ENCODE measurements at places on chromosomes 1 and 21.

GRCh38 chr1:8551057-8551456, 233.1 kb downstream of the SLC45A1 start:
- DNase-seq: no peak

DNA sequence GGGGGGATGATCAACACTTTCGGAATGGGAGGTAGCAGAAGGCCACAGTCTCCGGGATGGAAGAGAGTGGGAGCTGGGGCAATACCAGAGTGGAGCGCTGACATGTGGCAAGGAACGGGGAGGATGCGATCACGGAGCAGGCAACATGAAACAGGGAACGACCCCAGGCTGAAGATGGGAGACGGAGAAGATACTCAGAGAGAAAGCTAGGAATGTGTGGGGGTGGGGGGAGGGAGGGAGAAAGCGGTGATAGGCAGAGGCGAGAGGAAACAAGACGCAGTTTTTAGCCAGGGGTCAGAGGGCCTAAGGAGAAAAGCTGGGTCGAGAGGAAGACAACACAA, 577 bp downstream of the RAB3GAP2 start:
- no peak for DNase-seq

- DNase-seq: no peak
Observed at GRCh38 chr1:89759036-89759435, 61.8 kb upstream of the LRRC8D start.

DNA sequence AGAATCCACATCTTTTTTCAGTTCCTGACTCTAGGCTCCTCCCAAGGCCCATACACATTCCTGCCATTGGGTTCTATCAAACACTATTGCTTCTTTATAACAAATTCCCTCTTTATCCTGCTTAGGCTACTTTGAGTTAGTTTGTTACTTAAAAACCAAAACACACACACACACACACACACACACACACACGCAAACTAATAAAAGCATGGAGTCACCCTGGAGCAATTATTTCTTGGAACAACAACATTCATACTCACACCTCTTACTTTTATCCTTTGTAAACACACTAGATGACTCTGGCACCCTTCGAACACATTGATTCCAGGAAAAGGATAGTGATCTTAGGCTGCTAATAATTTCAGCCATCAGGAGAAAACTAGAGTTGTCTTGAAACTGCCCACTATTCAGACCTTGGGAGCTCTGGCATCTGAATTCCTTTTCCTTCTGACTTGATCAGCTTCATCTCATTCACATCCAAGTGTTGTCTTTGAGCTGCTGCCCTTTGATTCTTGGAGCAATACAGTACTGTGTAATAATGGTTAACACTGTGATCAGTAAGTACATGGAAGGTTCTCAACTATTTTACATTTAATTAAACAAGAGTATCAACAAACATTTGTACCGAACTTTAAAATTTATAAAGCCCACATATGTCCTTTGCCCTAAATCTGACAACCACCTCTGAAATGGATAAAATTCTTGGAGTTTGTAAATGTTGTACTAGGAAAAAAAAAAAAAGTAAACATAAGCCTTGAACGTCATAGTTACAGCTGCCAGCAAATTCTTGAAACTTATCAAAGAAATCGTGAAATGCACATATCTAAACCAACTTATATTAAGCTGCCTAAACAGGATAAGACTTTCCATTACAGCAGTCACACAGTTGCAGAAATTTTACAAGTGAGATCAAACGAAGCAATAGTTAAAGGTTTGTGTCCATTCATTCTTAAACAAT, 2.8 kb upstream of the SEC22B start:
- no peak for DNase-seq

DNA sequence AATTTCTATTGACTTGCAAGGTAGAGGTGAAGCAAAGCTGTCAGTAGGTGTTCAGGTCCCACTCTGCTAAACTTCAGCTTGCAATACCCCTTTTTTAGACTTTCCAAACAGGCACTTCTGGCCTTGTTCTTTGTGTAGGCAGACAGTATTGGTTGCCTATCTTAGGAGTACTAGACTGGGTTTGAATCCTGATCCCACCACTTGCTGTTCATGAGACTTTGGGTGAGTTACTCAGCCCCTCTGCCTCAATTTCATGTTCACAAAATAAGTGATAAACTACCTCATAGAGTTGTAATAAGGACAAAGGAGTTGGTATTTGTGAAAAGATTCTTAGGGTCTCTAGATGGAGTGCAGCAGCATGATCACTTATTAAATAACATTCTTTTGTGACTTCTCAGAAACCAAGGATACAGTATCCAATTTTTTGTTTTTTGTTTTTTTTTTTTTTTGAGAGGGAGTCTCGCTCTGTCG, 5.2 kb downstream of the RCC1 start:
- no peak for DNase-seq

DNA sequence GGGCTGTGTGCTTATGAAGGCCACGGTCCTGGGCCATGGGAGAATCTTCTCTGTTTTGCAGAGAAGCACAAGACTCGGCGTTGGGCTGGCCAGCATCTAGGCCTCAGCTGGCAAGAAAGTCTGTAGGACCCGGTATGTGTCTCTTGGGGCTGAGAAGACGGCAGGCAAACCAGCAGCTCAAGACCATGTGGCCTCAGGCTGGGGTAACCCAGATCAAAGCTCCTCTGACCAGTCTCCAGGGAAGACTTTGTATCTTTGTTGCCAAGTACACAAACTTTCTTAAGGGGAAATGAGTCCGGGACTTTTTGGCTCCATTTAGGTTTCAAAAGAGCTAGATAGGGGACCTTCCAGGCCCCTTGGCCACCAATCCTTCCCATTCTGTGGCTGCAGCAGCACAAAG, 60.1 kb downstream of the PTP4A2 start:
- no peak for DNase-seq

- DNase-seq: peak; percentile 70
Observed at GRCh38 chr1:227946624-227947385, 927 bp downstream of the WNT9A start.

DNA sequence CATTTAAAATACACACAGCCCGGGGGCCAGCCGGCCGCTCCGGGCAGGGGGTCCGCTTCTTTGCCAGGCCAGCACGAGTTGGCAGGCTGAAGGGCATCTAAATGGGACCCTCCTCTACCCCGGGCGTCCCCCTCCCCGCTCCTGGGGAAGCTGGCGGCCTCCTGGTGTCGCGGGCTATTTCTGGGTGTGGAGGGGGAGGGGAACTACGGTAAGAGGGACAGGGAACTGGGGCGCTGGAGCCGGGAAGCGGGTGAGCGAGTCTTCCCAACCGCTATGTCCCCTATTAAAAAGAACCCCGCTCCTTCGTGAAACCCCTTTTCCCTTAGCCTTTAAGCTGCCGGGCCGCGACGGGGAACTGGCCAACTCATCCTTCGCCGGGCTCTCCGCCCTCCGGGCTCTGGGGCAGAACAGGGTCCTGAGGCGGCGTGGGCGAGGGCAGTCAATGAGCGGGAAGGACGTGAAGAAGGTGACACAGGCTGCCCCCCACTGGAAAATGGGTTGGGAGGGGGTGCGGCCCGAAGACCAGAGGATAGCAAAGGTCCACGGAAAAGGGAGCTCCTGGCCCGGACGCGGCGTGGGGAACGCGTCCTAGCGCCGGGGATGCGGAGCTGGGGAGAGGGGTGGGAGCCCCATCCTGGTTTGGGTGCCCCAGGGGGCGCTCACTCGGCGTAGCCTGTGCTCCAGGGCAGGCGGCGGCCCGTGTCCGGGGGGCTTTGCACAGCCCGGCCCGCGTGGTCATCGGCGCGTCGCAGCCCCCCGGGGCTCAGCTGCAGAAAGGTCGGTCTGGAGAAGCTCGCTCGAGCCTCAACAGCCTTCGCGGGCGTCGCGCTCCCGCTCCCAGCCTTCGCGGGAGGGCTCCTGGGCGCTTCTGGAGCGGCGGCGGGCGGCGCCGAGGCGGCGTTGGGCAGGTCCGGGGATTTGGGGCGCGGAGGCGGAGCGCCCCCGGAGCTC, 544 bp downstream of the PPM1J start:
- DNase-seq: no peak

DNA sequence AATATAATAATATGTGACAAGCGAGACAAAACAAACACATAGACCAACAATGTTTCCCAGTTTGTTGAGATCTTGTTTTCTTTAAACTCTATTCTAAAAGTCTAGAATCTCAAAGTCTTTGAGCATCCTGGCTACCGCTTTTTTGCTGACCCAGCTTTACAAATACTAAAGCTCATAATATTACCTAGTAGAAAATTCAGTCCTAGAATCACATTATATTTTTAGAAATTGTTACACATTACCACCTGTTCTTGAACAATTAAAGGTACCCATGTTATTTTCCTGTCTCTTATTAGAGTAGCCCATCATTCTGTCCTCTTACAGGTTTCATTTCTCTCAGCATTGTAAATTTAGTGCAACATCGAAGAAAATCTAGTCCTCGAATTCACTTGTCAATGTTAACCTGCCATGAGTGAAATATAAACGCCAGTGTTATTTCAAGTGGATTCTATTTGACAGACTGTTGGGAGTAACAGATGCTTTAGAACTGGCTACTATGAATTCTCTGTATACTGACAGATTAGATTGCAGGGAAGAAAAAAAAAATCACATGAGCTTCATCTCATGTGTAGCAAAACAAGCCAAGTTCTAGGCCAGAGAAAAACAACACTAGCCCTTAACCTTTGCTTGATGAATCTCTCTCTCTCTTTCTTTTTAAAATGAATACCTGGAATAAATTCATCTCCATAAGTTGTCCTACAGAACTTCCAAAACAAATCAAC, 851.2 kb upstream of the ADAMTS5 start:
- DNase-seq: no peak

DNA sequence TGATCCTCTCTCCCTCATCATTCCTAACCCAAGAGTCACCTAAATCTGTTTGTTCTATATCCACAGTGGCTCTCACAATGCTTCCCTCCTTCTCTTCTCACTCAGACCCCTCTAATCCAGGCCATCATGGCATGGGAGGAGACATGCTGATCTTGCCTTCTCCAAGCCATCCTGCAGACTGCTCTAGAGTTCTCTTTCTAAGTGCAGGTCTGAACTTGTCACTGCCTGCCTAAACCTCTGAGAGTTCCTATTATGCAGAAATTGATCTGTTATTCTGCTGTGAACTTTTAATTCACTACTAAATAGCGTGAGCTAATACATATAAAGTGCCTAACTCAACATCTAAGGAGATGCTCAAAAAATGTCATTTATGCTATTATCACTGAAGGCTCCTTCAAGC, 26.8 kb downstream of the LAMC2 start:
- no peak for DNase-seq

DNA sequence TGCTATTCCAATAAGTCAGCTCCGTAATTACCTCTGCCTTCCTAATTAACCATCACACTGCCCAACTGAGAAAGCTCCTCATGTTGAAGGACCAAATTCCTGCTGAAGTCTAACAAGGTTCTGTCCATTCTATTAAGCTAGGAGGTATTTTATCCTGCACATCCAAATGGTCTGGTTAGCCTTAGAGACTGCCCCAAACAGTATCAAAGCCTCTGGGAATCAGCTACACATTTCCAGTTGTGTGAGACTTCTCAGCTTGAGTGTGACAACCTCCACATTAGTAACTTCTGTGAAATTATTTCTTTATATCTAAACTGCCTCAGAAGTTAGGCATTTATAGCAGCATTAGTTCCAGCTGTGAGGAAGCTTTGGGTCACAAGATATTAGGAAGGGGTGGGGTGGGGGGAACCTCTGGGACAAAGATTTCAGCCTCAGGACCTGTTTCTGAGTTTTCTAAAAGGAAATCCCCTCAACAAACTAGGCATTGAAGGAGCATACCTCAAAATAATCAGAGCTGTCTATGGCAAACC, 150.5 kb upstream of the DUSP10 start:
- DNase-seq: no peak

GRCh38 chr1:214026985-214027384, 39.2 kb downstream of the PROX1 start:
- DNase-seq: no peak

DNA sequence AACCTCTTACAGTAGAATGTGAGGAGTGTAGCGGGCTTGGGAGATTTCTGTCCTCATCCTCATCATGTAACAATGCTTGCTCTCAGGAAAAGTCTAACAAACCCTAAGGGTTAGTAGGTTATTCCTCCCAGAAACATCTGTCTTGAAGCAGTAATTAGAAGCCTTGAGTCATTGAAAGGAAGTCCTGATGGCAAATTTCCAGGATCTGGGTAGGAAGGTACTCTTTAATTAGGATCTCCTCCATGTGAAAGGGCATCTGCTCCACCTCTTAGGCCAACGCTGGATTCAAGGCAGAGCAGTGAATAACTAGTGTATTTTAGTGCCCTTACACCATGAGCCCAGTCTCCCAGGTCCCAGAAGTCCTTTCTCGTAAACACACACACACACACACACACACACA, 106.6 kb upstream of the BARHL2 start:
- DNase-seq: no peak

GRCh38 chr1:87213135-87213515, 115.6 kb upstream of the LMO4 start:
- no peak for DNase-seq

- no peak for DNase-seq
Observed at GRCh38 chr1:214615109-214615508, 12.1 kb downstream of the CENPF start.

All from left lobe of liver (tissue), 2 donors.